ENCODE measurements at places on chromosomes 7 and 10.

DNA sequence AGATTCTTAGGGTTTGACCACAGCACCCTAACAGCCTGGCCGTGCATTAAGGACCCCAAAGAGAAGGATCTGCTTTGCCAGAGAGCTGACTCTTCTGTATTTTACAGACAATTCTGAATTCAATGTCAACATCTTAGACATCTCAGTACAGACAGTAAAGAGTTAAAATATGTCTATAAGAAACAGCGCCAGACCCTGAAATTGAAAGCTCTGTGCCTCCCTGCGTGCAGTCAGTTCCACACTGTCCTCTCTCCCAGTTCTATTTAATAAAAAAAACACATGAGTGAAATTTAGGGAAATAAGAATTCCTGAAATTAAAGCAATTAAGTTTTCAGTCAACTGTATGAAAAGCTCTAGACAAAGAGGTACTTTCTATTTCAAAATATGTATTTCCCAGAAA, 45.1 kb downstream of the MET start:
- H3K4me1 ChIP-seq: peaks cover 4% of the 10 kb centered on the region
- peaks cover 39% of the 10 kb centered on the region for H3K27me3 ChIP-seq
- no peaks in the 10 kb centered on the region for H3K36me3 ChIP-seq
- ATAC-seq: no peak

DNA sequence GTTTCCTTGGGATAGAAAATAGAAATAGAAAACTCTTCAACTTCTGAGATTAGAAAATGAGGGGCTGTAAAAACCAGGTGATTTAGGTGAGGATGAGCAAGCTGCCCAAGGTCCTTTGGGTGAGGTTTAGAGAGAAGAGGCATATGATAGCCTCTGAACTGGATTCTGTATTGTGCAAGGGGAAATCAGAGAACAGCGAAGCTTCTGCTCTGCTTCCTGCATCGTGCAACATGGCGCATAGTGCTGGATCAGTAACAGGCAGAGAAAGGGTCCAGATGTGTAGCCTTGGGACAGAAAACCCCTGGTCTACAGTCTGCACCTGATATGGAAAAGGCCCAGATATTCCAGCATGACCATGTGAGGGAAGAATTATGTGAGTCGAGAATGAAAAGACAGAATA, 121.7 kb downstream of the MBL2 start:
- H3K36me3 ChIP-seq: no peaks in the 10 kb centered on the region
- no peak overlapping the region for H3K27ac ChIP-seq
- no peaks in the 10 kb centered on the region for H3K27me3 ChIP-seq
- H3K4me3 ChIP-seq: no peak overlapping the region
- ATAC-seq: peak; percentile 21
- H3K4me1 ChIP-seq: no peaks in the 10 kb centered on the region

- H3K27ac ChIP-seq: peak overlapping the region; percentile 94
- peaks cover 46% of the 10 kb centered on the region for H3K4me1 ChIP-seq
- H3K36me3 ChIP-seq: peaks cover 4% of the 10 kb centered on the region
Measured at GRCh38 chr10:6162589-6163356, 40.0 kb upstream of the PFKFB3 start.

- no peak overlapping the region for H3K4me3 ChIP-seq
- no peak for ATAC-seq
- H3K27me3 ChIP-seq: no peaks in the 10 kb centered on the region
- H3K36me3 ChIP-seq: peaks cover 10% of the 10 kb centered on the region
- peaks cover 22% of the 10 kb centered on the region for H3K4me1 ChIP-seq
Measured at GRCh38 chr10:7263616-7264015, 147.2 kb downstream of the SFMBT2 start.

DNA sequence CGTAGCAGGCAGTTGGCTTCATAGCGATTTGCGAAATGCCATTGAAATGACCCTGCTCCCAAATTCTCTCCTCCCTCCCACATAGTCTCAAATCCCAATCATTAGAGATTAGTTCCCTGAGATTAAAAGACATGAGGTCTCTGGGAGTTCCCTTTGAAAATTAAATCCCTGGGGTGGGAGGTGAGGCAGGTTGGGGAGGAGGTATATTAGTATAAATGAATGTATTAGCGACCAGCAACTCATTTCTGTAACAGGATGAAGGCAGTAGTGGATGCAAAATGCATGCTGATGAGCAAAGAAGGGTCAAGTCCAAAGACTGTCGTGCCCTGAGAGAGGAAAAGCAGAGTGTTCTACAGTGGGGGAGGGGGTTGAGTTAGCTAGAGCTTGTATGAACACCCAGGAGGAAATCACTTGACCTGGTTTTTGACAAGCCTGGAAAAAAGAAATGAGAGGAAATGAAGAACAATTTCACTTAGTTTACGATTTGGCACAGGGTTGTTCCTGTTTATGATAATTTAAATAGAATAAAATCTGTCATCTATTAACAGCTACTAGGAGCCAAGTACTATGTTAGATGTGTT, 79.6 kb upstream of the MTPN start:
- no peak overlapping the region for H3K4me3 ChIP-seq
- H3K27ac ChIP-seq: no peak overlapping the region
- H3K27me3 ChIP-seq: no peaks in the 10 kb centered on the region
- no peaks in the 10 kb centered on the region for H3K4me1 ChIP-seq
- peaks cover 12% of the 10 kb centered on the region for H3K36me3 ChIP-seq

GRCh38 chr10:63833411-63834060, 312.3 kb downstream of the REEP3 start:
- no peak overlapping the region for H3K27ac ChIP-seq
- no peak overlapping the region for H3K4me3 ChIP-seq
- no peaks in the 10 kb centered on the region for H3K36me3 ChIP-seq
- H3K4me1 ChIP-seq: no peaks in the 10 kb centered on the region
- no peak for ATAC-seq

GRCh38 chr7:36564489-36564888, 159.8 kb downstream of the AOAH start:
- H3K4me1 ChIP-seq: no peaks in the 10 kb centered on the region
- H3K4me3 ChIP-seq: no peak overlapping the region
- H3K36me3 ChIP-seq: no peaks in the 10 kb centered on the region
- H3K27ac ChIP-seq: no peak overlapping the region

DNA sequence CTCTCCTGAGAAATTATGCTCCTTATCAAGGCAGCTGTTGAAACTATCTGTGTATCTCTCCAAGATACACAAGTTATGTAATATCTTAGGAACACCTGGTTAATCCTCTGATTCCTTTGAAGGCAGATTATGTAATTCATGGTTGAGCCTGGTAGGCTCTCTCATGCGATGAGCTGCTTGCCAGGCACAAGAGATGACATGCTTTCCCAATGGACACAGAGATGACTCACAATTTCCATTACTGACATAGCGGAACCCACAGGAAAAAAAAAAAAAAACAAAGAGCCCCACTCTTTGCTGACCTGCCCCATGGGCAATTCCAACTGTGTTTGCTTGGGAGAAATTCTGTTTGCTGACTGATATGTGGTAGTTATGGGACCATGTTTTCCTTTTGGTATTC, 736.4 kb upstream of the PHF14 start:
- H3K27ac ChIP-seq: no peak overlapping the region
- ATAC-seq: no peak
- no peaks in the 10 kb centered on the region for H3K27me3 ChIP-seq
- H3K36me3 ChIP-seq: no peaks in the 10 kb centered on the region
- H3K4me1 ChIP-seq: no peaks in the 10 kb centered on the region

GRCh38 chr7:103988468-103989199, 824 bp downstream of the RELN start:
- peaks cover 16% of the 10 kb centered on the region for H3K4me1 ChIP-seq
- peaks cover 23% of the 10 kb centered on the region for H3K27me3 ChIP-seq
- peak overlapping the region; percentile 30 for H3K4me3 ChIP-seq
- H3K27ac ChIP-seq: no peak overlapping the region
- H3K36me3 ChIP-seq: no peaks in the 10 kb centered on the region

- no peaks in the 10 kb centered on the region for H3K36me3 ChIP-seq
- no peaks in the 10 kb centered on the region for H3K4me1 ChIP-seq
- H3K4me3 ChIP-seq: no peak overlapping the region
- no peak for ATAC-seq
- no peak overlapping the region for H3K27ac ChIP-seq
Measured at GRCh38 chr10:60757420-60757895, 20.8 kb upstream of the CDK1 start.

DNA sequence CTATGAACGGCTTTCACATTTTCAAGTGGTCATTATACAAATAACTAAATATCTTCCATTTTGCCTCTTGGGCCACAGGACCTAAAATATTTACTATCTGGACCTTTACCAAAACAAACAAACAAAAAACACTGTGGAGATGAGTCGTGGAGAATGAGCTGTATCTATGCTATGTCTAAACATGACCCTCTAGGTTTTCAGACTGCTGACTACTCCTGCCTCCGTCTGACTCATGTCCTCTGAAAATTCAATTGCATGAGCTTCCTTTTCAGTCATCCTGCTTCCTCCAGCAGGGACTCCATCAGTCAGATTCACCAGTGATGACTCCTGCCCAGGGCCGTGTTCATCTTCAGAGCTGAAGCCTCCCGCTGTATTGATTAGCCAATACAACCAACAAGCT, 96.8 kb downstream of the COL28A1 start:
- H3K36me3 ChIP-seq: no peaks in the 10 kb centered on the region
- peaks cover 9% of the 10 kb centered on the region for H3K27me3 ChIP-seq
- ATAC-seq: no peak
- no peak overlapping the region for H3K27ac ChIP-seq
- no peak overlapping the region for H3K4me3 ChIP-seq
- H3K4me1 ChIP-seq: no peaks in the 10 kb centered on the region

GRCh38 chr7:157962458-157963306, 624.9 kb downstream of the PTPRN2 start:
- H3K4me3 ChIP-seq: no peak overlapping the region
- H3K27me3 ChIP-seq: no peaks in the 10 kb centered on the region
- H3K36me3 ChIP-seq: no peaks in the 10 kb centered on the region
- no peak overlapping the region for H3K27ac ChIP-seq
- no peaks in the 10 kb centered on the region for H3K4me1 ChIP-seq

- peaks cover 11% of the 10 kb centered on the region for H3K36me3 ChIP-seq
- H3K4me1 ChIP-seq: peaks cover 48% of the 10 kb centered on the region
- ATAC-seq: no peak
- H3K27ac ChIP-seq: no peak overlapping the region
- H3K27me3 ChIP-seq: no peaks in the 10 kb centered on the region
Measured at GRCh38 chr7:69908454-69908853, 310.2 kb downstream of the AUTS2 start.

- H3K4me1 ChIP-seq: no peaks in the 10 kb centered on the region
- no peaks in the 10 kb centered on the region for H3K36me3 ChIP-seq
- H3K27me3 ChIP-seq: peaks cover 32% of the 10 kb centered on the region
- H3K27ac ChIP-seq: no peak overlapping the region
- H3K4me3 ChIP-seq: no peak overlapping the region
Measured at GRCh38 chr10:14205233-14205632, 125.5 kb downstream of the FRMD4A start.

DNA sequence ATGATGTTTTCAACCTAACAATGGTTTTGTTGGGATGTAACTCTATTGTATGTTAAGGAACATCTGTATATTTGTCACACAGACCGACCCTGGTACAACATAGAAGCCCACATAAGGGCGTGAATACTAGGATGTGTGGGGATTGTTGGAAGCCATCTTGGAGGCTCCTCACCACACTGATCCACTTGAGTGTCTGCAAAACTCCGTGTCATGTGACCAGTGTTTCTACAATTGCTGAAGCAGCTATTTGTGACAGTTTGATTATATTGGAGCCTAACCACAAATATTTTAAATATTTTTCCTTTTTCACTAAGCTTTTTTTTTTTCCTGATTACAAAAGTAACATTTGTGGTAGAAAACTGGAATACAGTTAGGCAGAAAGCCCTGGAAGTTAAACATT, 27.9 kb downstream of the RALA start:
- no peak overlapping the region for H3K4me3 ChIP-seq
- H3K27ac ChIP-seq: no peak overlapping the region
- H3K36me3 ChIP-seq: peaks cover 47% of the 10 kb centered on the region
- ATAC-seq: no peak
- peaks cover 32% of the 10 kb centered on the region for H3K4me1 ChIP-seq
- H3K27me3 ChIP-seq: no peaks in the 10 kb centered on the region

GRCh38 chr7:65924193-65924592, 51.3 kb downstream of the VKORC1L1 start:
- ATAC-seq: no peak
- H3K4me1 ChIP-seq: peaks cover 19% of the 10 kb centered on the region
- H3K4me3 ChIP-seq: no peak overlapping the region
- peaks cover 41% of the 10 kb centered on the region for H3K36me3 ChIP-seq
